HT-29 (cell line): ENCODE measurements at places on chromosomes 3 and 15. TPM values are rescaled to one million over a fixed set of nuclear protein-coding genes. Genes with fewer than 3 reads are reported as not detected.

DNA sequence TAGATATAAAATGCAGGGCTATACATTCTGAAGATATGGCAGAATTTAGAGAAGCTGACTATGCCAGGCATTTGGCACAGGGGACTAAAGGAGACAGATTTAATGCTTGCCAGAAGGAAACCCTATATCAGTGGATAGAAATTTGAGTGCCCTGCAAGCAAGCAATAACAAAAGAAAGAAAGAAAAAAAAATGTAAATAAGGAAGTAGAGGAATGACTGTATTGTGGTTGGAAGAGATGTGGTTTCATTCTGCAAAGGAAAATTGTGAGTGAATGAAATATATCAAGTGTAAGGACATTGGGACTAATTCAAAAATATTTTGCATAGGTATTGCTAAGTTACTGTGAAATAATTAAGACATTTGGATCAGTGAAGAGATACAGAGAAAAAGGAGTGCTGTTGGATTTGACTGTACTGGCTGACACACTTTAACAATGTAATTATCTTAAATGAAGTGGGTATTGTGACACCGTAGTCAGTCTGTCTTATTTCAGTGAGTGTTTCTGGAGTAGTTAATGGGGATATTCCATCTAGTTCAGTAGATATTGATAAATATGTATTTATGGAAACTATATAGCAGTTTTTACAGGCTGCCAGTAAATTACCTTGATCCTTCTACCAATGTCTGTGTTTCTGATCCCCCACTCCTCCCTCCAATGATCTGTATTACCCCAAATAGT is 418.2 kb downstream of the CNTN4 start:
- no peak for DNase-seq

The SUSD5 gene
- 0.10 TPM in 1 of 2 replicates, not detected in the other for total RNA-seq

DNA sequence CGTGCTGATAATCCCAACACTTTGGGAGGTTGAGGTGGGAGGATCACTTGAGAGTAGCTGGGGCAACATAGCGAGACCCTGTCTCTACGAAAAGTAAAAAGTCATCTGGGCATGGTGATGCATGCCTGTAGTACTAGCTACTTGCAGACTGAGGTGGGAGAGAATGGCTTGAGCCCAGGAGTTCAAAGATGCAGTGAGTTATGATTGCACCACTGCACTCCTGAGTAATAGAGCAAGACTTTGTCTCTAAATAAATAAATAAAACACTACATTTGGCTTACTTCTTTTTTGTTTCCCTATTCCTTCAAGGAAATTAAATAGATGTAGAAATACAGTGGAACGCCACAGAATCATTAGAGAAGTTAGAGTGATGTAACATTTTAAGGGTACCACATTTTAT is 20.1 kb upstream of the LDHAL6B start:
- no peak for DNase-seq

The GOLGA8R gene
- total RNA-seq = not detected in 2 replicates

The MORC1 gene
- not detected in 2 replicates for total RNA-seq

DNA sequence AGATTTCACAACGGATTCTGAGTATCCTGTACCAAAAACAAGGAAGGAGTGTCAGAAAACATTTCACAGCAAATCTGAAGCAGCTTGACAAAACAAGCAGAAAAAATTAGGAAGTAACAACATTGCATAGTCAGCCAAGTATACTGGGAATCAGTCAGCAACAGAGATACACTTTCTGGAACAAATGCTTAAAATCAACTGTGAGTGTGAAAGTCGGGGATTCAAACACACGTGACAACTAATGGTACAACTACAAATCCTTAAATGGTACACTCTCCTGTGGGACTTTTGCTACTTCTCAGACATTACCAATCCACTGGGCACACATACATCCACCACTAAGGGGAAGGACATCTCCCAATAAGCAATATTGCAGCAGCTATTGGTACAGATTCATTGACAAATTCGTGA is 296.6 kb upstream of the MME start:
- no peak for DNase-seq

The FBXO40 gene
- not detected in 2 replicates for total RNA-seq

The KCNMB3 gene
- 1.7 and 1.9 TPM in 2 replicates for total RNA-seq

The SLC7A14 gene
- total RNA-seq = not detected in 2 replicates

DNA sequence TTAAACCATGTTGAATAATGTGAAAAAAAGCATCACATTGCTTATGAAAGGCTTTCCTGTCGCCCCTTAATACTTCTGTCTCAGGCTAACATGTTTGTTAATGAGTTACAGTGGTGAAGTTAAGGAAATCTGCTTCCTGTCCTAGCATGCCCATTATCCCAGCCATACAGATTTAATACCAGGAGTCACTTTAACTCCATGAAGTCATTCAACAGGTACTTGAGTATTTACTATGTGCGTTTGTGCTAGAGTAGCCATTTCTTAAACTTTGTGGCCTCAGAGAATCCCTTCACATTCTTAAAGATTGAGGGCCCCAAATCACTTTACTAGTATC is 10.1 kb upstream of the SETD5 start:
- no peak for DNase-seq

The GATM gene
- total RNA-seq = 0.53 and 0.76 TPM in 2 replicates

DNA sequence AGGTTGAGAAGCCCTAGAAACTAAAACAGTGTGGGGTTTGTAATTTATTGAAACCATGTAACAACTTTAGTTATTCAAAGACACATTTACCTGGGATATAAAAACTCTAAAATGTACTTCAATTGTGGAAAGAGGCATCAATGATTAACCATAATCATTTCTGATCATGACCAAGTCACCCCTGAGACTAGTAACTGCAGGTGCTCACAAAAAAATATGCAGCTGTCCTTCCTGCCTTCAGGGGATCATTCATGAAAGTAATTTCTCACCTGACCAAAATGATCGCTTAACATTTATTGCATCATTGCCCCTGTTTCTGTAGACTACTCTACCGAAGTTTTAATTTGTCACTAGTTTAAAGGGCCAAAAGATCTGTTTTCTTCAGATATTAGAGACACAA is 9.0 kb downstream of the ACP3 start:
- no peak for DNase-seq

DNA sequence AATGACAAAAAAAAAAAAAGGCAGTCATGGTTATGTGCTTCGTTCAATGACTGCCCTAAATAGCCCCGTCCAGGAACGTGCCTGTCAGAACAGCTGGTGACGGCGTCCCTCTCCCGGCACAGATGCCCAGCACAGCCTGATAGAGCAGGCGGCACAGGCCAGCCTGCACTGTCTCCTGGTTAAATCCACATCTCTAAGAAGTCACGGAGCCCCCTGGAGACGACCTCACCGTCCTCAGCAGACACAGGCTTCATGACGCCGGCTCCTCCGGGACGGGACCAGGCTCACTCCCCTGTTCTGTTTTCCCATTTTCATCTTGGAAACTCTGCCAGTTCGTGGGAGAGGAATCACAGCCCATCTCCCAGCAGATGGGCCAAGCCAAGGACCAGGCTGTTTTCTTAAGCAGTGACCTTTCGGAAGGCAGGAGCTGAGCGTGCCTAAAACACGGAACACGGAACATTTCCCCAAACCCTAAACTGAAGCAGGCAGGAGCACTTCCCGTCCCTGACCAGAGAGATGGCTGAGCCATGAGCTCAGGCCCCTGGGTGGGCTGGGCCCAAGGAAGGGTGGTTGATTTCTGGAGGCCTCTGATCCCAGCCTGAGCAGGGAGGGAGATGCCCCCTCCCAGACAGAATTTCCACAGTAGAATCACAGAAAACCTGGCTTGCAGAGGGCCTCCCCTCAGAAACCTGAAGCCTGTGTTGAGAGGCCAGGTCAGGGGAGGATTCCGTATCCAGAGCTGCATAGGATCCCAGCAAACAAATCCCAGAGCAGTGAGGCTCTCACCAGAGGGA is 35.9 kb downstream of the ADCY5 start:
- DNase-seq = no peak

- peak; percentile 0 for DNase-seq
These were observed 17.4 kb downstream of the CSPG4 start for GRCh38 chr15:75695220-75695619.
